ENCODE measurements at places on chromosomes 1 and 21.

GRCh38 chr1:225737866-225738265, 39.8 kb upstream of the SRP9 start:
- DNase-seq: peak; percentile 60

- peak; percentile 60 for DNase-seq
Observed at GRCh38 chr1:183101841-183102276, 78.6 kb downstream of the LAMC1 start.

DNA sequence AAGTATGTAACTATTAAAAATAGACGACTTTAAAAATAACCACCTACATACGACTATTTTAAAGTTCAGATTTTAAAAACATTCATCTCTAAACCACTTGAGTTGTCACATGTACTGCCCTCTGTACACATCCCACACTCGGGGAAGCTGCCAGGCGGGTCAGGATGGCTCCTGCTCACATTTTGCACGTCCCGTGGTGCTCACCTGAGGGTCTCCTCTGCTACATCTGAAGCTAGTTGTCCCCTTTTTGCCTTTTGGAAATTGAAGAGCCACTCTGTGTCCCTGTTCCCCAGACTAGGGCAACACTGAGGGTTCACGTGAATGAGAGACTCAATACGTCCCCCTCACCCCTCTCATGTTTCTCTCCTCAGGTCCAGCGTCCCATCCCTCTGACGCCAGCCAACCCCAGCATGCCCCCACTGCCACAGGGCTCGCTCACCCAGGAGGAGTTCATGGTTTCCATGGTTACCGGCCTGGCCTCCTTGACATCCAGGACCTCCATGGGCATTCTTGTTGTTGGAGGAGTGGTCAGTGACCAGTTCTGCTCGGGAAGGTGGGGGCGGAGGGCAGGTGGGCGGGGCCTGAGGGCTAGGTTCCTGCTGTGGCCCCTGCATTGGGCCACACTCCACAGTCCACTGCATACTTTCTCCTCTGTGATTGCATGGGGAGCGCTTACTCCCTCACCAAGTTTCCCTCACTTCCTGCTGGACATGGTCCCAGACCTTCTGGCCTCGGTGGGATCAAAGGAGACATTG, 13.0 kb upstream of the MIIP start:
- no peak for DNase-seq

GRCh38 chr21:43364851-43365424, 62.0 kb downstream of the SIK1 start:
- no peak for DNase-seq

DNA sequence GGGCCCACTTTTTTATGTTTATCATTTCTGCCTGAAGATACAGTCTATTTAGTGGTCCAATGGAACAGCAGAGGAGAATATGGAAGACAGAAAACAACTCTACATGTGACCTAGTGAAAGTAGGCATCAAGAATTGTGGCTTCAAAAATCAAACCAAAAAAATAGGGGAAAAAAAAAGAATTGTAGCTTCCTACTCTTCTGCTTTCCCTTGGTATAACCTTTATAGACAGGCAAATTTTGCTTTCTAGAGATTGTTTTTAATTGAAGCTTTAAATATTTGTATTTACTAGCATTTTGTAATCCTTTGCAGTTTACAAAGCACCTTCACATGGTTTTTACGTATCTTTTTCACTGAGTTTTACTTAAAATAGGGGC, 14.3 kb downstream of the PDIK1L start:
- DNase-seq: no peak

- DNase-seq: no peak
Observed at GRCh38 chr1:71086331-71086730, 5.5 kb upstream of the ZRANB2 start.

DNA sequence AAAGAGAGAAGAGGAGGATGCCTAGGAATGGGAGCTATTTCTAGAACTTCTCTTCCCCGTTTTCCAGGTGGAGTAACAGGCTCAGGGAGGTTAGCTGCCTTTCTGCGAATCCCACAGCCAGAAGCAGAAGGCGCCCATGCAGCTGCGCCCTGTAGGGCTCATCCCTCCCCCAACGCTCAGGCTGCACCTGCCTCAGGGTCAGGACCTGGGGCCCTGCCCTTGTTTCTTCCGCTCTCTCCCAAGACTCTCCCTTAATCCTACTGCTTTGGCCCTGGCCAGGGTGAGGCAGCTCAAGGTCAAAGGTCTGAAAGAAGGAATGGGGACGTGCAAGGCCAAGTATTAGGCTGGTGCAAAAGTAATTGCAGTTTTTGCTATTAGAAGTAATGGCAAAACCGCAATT, 30.5 kb upstream of the PADI2 start:
- DNase-seq: no peak

- peak; percentile 74 for DNase-seq
Observed at GRCh38 chr1:112509005-112509659, 367 bp downstream of the WNT2B start.

DNA sequence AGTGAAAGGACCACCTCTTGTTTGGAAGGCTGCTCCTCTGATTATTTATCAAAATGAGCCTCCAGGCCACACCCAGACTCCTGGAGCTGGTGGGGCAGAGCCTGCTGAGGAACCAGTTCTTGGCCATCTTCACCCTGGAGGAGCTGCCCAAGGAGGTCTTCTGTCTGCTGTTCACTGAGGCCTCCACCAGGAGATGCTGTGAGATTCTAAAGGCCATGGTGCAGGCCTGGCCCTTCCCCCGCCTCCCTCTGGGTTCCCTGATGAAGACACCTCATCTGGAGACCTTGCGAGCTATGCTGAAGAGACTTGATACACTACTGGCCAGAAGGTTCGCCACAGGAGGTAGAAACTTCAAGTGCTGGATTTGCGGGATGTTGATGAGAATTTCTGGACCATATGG, 61.7 kb upstream of the GJA8 start:
- no peak for DNase-seq

GRCh38 chr1:3907031-3907534, 7.0 kb upstream of the C1orf174 start:
- DNase-seq: peak; percentile 78

DNA sequence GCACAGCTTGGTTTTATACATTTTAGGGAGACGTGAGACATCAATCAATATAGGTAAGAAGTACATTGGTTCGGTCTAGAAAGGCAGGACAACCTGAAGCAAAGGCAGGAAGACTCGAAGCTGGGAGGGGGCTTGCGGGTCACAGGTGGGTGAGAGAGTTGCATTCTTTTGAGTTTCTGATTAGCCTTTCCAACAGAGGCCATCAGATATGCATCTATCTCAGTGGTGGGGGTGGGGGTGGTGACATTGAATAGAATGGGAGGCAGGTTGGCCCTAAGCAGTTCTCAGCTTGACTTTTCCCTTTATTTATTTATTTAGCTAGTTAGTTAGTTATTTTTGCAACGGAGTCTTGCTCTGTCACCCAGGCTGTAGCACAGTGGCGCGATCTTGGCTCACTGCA, 85.6 kb downstream of the WDR4 start:
- DNase-seq: no peak

GRCh38 chr1:162021124-162021523, 2.5 kb downstream of the OLFML2B start:
- no peak for DNase-seq

- peak; percentile 32 for DNase-seq
Observed at GRCh38 chr1:11174261-11174942, 14.8 kb upstream of the ANGPTL7 start.

DNA sequence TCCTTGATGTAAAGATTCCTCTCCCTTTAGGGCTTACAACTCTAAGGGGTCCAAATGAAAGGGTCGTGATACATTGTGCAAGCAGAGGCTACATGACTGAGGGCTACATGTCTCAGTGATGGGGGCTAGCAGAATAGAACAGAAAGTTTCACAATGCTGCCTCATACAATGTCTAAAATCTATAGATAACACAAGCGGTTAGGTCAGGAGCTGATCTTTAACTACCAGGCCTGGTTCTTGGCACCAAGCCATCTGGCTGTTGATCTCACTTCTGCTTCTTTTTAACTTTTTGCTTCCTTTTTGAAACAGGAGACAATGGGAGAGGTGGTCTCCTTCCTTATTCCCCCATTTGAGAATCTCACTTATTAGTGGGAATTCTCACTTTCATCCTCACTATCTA, 710.2 kb downstream of the AMY1C start:
- no peak for DNase-seq

DNA sequence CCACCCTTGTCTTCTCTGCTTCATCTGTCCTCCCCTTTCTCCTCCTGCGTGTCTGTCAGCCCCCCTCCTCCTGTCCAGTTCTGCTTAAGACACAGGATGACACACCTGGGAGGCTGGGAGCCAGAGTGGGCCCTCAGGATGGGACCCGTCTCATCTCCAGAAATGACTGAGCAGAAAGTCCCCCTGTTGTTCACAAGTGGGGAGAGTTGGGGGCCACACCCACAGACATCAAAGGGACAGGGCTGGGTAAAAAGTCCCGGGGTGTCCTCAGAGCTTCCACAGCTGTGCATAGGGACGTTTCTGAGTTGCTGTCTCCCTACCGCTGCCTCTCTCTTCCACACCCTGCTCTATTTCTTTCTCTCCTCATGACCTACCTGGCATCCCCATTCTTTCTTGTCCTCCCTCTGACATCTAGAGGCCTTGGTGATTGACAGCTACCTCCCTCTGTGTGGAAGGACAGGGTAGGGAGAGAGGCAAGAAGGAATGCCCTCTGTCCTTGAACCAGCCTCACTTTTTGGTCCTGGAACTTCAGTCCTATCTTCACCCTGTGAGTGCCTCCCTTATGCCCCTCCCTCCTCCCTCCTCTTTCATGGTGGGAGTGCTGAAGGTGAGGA, 19.5 kb upstream of the SH2D2A start:
- no peak for DNase-seq

GRCh38 chr1:93518516-93518915, 70.6 kb downstream of the FNBP1L start:
- DNase-seq: no peak

DNA sequence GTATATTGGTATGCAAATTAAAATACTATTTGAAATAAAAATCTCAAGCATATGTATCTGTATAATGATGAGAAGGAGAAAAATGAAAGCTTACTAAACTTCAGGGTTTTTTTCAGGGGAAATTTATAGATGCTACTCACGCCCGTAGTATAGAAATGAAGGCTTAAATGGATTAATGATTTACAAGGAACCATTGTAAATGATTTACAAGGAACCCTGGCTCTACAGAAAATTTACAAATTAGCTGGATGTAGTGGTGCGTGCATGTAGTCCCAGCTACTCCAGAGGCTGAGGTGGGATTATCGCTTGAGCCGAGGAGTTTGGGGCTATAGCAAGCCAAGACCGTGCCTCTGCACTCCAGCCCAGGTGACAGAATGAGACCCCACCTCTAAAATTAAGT, 150.5 kb downstream of the PCBP3 start:
- no peak for DNase-seq

DNA sequence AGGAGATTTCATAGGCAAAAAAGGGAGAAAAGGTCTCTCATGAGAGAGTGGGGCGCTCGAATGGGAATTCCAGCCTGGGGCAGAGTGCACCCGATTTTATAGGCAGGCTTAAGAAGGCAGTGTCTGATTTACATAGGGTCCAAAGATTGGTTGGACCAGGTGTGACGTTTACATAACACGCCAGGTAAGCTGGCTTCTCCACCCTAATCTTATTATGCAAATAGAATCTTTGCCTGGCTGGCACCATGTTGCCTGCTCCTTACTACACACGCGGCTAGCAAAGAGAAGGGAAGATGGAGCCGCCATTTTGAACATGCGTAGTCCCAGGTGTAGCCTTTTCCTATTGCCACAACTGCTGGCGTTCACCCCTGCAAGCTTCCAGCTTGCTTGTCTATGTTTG, 103.7 kb downstream of the SLC16A1 start:
- no peak for DNase-seq

Measured in islet precursor cell (in vitro differentiated cells).